ENCODE measurements at places on chromosomes 1 and 21.

DNA sequence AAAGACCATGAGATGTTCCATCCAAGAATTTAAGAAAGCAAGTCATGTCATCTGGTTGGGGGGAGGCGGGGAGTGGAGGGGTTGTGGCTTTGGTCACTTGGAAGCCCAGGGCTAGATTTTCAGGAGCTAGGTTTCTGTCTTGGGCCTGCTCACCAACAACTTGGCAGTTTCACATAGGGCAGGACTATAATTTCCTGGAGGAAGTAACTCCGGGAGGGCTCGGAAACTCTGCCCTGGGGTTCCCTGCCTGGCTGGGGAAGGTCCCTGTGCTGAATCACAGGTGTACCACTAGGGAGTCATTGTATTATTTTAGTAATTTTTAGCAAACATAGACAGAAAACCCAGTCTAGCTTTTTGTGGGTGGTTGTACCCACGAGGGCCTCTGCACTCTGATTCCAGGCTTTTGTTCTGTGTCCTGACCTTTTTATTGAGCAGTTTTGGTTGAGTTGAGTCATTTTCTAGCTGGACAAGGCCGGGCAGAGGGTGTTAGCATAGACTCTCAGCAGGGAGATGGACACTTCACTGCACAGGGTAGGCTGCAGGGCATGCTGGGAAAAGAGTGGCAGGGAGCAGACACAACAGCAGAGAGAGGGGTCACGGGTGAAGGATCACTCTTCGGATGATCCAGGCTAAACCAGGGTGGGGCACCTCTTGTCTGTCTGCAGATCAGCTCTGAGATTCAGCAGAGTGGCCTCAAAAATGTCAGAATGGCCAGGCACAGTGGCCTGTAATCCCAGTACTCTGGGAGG, 144.7 kb downstream of the GRIK3 start:
- no peak for DNase-seq

- DNase-seq, result no peak
These were observed 84.7 kb downstream of the PDE9A start for GRCh38 chr21:42737951-42738590.

GRCh38 chr1:200247518-200247917, 162.3 kb downstream of the ZNF281 start:
- no peak for DNase-seq

DNA sequence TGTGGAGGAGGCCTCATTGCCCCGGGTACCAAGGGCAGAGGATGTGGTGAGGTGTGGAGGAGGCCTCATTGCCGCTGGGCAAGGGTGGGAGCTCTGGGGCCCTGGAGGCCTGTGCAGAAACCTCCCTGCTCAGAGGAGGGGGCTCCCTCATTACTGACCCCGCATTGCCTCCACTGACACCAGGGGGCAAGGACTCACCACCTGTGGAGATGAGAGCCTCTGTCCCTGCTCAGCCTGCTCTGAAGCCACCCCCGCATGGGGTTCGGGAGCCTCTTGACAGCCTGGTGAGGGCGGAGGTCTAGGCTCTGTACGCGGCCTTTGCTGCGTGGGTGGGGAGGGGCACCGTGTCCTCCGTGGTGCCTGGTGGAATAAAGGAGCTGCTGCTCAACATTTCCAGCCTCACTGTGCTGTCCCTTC, 95.0 kb upstream of the COL6A1 start:
- DNase-seq, result no peak

- no peak for DNase-seq
These were observed 1.2 kb downstream of the KCTD3 start for GRCh38 chr1:215568299-215568692.

GRCh38 chr1:110035236-110035752, 870 bp downstream of the STRIP1 start:
- no peak for DNase-seq

- no peak for DNase-seq
These were observed 10.2 kb upstream of the OR10J4 start for GRCh38 chr1:159421821-159422220.

DNA sequence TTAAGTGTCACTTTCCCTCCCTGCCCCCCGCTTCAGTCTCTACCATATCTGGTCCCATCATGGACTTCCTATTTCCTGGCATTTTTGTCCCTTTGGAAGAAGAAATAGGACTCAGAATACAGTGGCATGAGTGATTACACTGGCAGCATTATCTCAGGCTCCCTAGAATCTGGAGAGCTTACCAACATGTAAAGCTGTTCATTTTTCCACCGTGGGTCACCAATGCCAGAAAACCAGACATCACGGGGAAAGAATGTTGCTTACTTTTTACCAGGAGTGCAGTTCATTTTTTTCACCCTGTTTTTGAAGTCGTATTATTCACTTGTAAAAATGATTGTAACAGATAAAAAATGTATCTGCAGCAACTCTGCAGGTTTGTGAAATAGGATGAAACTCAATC, 44.8 kb downstream of the BACH1 start:
- no peak for DNase-seq

DNA sequence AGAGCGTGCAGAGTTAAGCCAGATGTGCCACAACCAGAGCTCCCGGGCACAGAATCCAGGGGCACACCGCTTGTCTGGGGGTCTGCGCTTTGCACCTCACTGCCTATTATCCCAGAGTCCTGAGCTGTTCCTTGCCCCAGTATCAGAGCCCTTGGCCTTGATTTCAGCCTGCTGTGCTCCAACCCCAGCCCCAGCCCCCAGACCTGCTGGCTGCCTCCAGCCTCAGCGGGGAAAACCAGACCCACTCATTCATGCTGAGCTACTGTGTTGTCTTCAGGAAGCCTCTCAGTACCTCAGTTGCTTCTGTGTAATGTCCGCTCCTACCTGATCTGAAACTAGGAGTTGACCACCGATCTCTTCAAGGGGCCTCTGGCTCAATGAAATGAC, 1.1 kb downstream of the IKBKE start:
- no peak for DNase-seq

- DNase-seq, result no peak
These were observed 74.0 kb downstream of the SYT6 start for GRCh38 chr1:114079596-114080190.

DNA sequence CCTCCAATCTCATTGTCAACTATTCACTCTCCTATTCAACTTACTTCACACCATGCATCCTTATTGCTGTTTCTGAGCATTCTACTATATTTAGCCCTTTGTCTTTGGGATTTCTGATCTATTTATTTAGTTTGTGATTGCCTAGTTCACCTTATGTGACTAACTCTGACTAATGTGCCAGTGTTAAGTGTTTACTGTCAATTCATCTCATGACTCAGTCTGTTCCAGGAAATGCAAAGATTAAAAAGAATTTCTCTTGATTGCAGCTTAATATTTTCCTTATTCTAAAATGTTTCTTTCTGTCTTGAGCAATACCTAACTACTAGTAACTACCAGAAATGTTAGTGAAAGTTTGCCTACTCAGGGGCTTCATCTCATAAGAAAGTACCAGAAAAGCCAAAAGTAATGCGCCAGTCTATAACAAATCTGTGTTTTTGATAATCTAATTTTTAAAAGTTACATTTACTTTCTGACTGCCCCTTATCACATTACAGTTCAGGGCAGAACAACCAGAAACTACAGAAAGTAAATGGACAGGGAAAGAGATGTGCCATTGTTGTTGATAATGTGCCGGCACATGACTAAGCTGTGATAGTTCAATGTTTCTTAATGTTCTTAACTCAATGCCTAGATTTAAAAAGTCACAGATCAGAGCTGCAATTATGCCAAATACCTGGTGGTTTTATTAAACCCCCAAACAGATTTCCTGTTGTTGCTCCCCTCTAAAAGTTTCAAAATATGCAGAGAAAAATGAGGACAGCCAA, 556.5 kb downstream of the PTBP2 start:
- no peak for DNase-seq

- DNase-seq, result no peak
These were observed 38.5 kb upstream of the SYNC start for GRCh38 chr1:32741059-32741412.

- no peak for DNase-seq
These were observed 3.1 kb downstream of the PADI1 start for GRCh38 chr1:17207966-17208418.

DNA sequence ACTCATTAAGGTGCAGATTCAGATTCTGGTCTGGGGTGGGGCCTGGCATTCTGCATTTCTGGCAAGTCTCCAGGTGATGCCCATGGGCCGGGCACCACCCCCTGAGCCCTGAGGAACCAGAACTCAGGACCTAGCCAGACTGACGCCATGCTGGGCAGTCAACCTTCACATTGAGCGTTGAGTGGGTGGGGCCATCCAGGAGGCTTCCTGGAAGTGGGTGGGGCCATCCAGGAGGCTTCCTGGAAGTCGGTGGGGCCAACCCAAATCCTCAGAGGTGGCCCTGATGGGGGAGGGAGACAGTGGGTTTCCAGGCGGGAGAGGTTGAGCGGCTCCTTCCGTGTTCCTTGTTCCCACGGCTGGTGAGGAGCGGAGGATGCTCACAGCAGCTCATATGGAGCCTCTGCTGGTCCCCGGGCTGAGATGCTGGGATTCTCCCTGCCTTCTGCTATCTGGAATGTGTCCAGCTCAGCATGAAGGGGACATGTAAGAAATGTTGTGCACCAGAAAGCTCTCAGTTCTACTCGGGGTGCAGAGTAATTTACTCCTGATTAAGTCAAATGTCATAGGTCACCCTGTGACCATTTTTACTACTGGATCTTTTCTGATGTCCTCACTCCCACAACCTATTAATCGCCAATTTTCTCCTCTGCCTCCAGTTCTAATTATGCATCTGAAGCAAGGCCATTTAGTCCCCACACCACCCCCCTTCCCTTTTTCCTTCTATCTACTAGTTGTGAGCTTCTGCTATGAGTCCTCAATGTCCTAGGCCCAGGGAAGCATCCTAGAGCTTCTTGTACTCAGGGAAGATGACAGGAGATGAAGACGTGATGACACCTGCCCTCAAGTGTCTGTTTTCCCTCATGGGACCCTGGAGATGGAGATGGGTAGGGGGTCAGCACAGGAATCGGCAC, 435.4 kb downstream of the PTPRU start:
- DNase-seq, result no peak

GRCh38 chr21:33403786-33404585, 773 bp downstream of the IFNGR2 start:
- DNase-seq, result peak; percentile 14

DNA sequence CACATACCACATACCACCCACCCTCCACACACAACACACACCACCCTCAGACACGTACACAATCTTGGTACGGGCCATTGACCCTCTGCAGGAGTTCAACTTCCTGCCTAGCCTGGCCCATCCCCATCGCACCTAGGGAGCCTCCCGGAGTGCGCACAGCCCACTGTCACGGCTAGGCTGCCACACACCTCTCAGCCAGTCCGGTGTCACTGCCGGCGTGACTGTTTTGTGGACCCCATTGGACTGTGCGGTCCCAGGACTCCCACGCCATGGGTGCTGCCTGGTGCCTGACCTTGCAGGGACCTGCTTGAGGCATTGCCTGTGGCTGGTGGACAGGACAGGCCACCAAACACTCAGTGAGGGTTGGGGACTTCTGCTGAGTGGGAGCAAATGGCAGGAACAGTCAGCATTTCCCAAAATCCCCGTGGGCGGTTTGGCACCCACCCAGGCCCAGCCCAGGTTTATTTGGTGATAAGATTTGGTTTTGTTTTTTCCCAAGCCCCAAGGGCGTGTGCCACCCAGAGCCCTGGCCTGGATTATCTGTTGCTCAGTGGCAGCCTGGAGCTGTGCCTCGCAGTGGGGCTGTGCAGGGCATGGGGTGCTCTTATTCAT, 27.7 kb downstream of the RAB7B start:
- no peak for DNase-seq

DNA sequence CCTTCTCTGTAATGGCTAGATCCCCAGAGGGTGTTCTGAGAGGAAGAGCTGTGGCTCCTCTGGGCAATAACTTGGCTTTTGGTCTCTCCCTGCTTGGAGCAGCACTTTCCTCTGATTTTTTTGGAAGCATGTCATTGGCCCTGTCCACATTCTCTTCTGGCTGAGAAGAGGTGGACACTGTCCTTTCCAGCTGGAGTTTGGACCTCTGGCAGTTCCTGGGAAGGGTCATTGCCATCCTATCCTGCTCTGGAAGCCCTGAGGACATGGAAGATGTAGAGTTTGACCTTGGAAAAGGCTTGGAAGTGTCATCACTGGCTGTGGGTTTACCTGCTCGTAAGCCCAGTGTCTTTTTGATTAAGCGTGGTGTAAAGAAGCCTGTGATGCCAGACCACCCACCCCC, 26.8 kb downstream of the TOR3A start:
- DNase-seq, result no peak

DNA sequence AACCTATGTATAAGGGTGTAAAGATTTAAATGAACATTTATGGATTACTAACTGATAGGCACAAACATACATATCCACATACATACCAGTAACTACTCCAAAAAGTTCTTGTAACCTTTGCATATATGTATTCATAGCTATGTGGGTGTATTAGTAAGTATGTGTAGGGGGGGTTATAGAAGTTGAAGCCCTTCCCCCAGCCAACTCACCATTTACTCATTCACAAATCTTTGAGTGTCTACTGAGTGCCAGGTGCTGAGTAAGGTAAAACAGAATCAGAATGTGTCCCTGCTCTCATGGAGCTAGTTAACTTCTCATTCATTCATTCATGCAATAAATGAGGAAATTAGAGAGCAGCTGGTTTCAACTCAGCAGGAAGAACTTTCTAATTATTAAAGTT, 1.3 kb downstream of the C1orf146 start:
- DNase-seq, result no peak

DNA sequence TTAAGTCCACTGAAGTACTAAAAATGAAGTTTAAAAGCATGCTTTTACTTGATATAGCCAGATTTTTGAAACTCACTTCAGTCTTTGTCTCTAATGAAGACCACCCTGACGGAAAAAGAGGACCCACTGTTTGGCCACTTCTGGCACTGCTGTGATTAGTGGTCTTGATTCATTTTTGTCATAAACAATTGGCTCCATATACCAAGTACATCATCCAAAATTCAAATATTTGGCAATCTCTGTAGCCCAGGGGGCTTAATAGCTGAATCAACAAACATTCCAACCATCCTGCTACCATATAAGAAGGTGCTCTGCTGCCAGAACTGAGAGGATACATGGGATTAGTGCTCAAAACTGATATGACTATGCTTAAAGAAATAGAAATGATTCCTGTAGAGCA, 156.0 kb downstream of the COL24A1 start:
- DNase-seq, result no peak

DNA sequence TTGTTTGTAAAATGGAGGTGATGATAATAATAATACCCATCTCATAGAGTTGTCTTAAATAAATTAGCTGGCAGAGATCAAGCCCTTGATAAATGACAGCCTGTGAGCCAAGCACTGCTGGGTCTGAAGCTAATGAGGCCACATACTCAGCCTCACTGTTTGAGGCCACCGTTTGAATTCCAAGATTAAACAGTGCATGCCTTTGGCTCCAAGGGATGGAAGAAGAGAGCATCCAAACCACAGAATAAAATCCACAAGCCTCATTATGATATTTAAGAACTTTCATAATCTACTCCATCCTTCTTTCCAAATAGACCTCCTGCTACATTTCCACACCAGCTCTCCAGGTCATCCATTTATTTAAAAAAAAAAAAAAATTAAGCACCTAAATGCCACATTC, 29.0 kb downstream of the TGFBR3 start:
- DNase-seq, result no peak

DNA sequence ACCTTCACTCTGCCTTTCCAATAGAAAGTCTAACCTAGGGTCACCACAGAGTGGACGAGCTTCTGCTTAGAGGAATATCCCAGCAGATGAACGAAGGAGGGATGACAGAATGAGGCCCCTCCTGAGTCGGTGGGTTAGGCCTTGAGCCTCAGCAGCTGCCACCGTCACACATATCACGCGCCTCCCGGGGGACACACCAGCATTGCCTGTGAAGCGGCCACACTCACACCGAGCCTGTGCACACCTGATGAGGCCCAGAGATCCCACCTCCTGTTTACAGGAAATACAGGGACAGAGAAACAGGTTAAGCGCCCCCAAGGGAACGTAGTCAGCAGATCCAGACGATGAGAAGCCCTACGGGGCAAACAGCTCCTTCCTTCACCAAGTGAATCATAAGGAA, 25.1 kb upstream of the LRRC47 start:
- no peak for DNase-seq
